ENCODE measurements at places on chromosomes 5 and 9.

- no peak for DNase-seq
These were observed 11.4 kb downstream of the ARL15 start for GRCh38 chr5:54298947-54299346.

- no peak for DNase-seq
These were observed 26.9 kb downstream of the ZNF484 start for GRCh38 chr9:92850898-92851297.

DNA sequence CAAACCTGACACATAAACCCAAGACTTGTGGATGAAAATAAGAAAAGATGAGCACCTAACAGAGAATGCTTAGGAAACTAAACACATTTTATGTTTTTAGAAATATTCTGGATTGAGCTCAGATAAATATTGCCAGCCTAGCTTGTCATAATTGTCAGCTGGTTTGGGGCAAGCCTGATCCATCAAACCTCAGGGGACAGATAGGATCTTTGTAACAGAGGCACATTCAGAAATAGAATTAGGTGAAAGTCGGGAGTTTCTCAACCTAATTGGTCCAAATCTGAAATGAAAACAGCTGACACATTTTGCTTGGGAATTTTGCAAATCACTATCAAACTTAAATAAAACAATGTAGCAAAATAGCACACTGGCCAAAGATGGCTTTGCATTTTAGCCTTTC lies 503.7 kb downstream of the ANXA1 start:
- DNase-seq, result no peak

GRCh38 chr9:122815544-122815943 lies 12.8 kb downstream of the PDCL start:
- no peak for DNase-seq

DNA sequence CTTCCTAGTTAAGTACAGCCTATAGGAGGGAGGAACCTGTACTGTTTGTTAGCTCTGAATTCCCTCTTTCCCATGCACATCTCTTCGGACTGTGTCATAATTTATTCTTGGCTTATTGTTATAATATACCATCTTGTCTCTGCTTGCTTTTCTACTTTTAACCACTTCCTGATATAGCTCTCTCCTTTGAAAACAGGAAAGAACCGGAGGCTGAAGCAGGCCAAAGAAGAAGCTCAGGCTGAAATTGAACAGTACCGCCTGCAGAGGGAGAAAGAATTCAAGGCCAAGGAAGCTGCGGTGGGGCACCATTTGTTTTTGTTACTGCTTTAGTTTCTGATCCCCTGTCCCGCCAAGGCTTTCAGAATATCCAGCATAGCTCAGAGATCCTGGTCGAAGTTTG lies 4.8 kb downstream of the ATP6V1G1 start:
- DNase-seq, result no peak

GRCh38 chr9:113536483-113537228 lies 73.1 kb downstream of the RGS3 start:
- DNase-seq, result peak; percentile 54

Measured in brain (organoid and tissue), 16 donors.